ENCODE measurements at places on chromosomes 7 and 10.

DNA sequence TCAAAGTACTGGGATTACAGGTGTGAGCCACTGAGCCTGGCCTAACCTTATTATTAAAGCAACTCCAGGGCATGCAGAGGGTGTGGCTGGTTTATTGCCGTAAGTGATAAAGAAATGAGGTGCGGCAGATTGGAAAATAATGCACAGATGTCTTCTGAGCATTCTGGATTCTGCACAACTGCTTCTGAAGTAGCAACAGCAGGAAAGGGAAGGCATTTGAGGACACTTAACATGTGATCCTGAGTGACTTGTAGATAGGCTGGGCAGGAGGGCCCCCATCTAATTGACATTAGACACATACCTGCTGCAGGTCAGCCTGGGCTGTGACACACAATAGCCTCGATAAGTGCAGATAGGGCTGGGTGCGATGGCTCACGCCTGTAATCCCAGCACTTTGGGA lies 5.6 kb downstream of the RHBDD2 start:
- no peak for DNase-seq

- DNase-seq, result peak; percentile 94
Measured at GRCh38 chr7:24821045-24821753, 63.9 kb upstream of the GSDME start.

DNA sequence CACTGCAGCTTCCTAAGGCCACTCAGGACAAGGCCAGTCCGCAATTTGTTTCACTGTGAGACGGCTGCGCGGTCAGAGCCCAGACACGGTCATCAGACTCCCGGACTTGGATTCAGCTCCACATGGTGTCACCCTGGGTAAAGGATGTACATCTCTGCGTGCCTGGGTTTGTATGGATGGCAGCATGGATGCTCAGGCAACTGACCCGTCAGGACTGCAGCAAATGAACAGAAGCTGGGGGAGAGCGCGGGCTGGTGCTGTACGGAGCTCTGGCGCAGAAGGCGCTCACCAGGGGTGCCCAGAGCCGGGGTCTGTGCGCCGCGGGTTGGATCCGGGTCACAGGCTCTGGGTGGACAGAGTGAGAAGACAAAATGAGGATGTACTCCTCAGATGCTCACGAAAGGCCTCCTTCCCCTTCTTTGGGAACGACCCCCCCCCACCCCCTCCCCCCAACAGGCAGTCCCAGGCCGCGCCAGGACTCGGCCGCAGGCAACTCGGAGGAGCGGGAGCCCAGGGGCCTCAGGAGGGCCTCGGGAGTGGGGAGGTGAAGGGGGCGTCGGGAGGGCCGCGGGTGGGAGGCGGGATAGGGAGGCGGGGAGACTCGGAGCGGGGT lies 92.4 kb downstream of the CXCL12 start:
- no peak for DNase-seq

DNA sequence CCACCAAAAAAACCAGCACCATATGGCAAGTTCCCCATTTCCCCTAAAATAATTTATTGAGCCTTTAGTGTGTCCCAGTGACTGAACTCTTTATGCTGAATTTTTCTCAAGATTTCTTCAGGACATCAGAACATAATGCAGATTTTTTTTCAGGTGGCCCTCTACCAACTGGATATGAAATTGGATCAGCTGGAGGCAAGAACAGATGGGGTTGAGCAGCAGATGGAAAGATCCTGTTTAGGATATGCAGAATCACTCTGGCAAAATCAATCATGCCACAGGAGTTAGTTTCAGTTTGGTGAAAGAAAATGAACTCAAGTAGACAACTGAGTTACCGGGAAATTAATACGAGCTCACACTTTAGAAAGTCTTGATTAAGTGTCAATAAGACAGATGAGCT lies 761.5 kb upstream of the C7orf33 start:
- no peak for DNase-seq

GRCh38 chr10:62634576-62634975 lies 169.9 kb upstream of the ADO start:
- no peak for DNase-seq

GRCh38 chr7:93156884-93157283 lies 8.7 kb upstream of the SAMD9L start:
- peak; percentile 75 for DNase-seq

DNA sequence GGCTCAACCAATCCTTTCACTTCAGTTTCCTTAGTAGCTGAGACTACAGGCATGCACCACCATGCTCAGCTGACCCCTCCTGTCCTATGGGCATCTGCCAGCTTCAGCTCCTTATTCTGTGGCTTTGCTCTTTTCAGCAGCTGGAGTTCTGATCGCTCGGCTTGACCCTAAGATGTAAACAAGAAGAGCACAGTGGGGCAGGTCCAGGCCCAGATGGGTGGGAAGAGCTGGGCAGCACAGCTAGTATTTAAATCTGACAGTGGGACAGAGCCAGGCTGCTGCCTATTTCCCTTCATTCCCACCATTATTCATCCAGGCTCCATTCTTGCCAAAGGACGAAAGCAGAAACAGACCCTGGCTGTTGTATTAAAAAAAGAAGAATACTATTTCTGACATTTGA lies 494.9 kb upstream of the PODXL start:
- no peak for DNase-seq

DNA sequence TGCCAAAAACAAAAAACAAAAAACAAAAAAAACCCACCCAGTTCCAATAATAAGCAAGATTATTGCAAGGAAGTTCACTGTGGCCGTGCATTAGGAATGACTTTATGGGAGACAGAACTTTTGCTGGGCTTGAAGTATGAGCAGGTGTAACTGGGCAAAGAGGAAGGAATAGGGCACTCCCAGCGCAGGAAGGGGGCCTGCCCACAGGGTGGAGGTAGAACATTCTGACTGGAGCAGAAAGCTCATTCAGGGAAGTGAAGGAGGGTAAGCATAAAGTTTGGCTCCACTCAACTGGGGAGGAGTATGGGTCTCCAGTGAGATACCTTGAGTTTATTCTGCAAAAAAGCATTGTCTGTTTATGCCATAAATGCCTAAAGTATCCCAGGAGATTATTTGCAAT lies 42.1 kb upstream of the WIPF3 start:
- no peak for DNase-seq

DNA sequence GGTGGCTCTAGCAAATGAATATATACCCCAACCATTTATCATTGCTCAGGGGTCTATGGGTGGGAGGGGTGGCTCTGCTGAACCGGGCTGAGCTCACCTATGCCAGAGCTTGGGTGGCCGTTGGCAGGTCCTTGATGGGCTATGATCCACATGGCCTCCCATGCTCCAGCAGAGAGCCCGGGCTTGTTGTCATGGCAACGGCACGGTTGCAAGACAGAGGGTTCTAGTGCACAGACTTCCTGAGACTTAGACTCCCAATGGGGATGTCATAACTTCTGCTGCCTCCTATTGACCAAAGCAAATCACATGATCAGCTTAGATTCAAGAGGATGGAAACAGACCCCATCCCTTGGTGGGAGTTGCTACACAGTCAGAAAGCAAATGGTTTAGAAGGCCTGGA lies 36.4 kb upstream of the CARD11 start:
- no peak for DNase-seq

GRCh38 chr7:21345361-21345760 lies 82.5 kb upstream of the SP4 start:
- no peak for DNase-seq

GRCh38 chr7:85275204-85275603 lies 88.3 kb upstream of the SEMA3D start:
- no peak for DNase-seq

- no peak for DNase-seq
Measured at GRCh38 chr7:18109762-18110161, 82.1 kb upstream of the PRPS1L1 start.

DNA sequence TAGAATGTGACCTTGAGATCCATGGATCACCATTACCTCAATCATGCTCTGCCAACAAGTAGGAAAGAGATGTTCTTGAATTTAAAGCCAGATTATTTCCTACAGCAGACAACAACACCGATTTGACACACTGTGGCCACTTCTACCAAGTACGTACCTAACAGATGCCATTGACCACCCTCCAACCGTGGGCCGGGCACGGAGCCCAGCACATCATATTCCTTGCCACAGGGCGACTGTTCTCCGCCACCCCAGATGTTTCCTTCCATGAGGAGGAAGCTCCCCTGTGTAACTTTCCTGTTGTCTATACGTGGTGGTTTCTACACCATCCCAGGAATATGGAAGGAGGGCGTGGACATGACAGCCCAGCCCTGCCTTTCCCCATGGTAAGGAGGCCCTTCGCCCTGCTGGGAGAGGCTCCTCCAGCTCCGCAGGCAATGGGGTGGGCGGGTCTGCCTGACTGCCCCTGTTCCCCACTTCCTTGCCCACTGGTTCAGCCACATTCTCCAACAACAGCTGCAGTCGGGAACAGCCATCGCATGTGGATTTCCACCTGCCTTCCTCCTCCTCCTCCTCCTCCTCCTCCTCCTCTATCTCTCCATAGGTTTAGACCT lies 7.2 kb downstream of the CHST15 start:
- DNase-seq, result no peak

GRCh38 chr10:51031950-51032349 lies 42.3 kb upstream of the PRKG1 start:
- DNase-seq, result no peak

DNA sequence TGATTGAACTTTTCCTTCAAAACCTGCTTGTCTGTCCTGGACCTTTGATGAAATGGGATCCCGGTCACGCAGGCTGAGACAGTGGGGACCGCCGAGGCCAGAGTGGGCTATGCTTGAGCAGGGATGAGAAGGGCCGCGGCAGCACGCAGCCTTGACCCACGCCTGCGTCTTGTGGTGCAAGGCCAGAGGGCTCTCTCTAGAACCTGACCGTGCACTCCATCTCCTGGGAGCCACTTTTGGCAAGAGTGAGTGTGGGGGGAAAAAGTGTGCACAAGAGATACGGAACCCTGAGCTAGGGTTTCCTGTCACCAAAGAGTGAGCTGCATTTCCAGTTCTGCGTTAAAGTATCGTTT lies 42.4 kb downstream of the WIPI2 start:
- DNase-seq, result no peak

DNA sequence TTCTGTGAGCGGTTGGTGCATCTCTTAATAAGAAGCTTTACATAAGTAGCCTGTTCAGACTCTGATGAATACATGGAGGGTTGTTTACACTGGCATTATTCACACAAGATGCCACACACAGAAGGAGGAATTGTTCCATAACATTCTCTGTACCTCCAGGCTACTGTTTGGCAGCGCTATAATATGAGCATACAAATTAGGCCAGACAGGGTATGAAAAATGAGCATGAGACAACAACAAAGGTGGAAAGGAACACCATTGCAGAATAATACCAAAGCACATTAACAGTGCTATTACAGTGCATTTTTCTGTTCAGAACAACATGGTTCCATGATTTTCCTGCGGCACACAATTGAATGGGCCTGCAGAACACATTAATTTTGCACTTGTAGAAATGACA lies 417.2 kb upstream of the C7orf33 start:
- no peak for DNase-seq

- DNase-seq, result no peak
Measured at GRCh38 chr7:26525398-26526264, 234.0 kb downstream of the SNX10 start.

- no peak for DNase-seq
Measured at GRCh38 chr7:106959753-106960152, 84.8 kb upstream of the PRKAR2B start.

DNA sequence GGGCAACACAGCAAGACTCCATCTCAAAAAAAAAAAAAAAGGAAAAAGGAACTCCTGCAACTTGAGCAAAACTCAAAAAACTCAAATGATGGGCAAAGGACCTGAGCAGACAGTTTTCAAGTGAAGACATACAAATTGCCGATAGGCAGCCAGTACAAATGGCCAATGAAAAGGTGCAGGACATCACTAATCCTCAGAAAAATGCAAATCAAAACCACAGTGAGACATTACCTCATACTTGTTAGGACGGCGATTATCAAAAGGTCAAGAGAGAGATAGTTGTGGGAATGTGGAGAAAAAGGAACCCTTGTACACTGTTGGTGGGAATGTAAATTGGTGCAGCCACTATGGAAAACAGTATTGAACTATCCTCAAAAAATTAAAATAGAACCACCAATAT lies 16.8 kb downstream of the SVOPL start:
- DNase-seq, result no peak

- no peak for DNase-seq
Measured at GRCh38 chr7:157782041-157782440, 445.2 kb downstream of the DNAJB6 start.

GRCh38 chr10:32929634-32930033 lies 28.4 kb downstream of the ITGB1 start:
- DNase-seq, result no peak

GRCh38 chr7:151904270-151904669 lies 27.4 kb upstream of the PRKAG2 start:
- DNase-seq, result no peak

DNA sequence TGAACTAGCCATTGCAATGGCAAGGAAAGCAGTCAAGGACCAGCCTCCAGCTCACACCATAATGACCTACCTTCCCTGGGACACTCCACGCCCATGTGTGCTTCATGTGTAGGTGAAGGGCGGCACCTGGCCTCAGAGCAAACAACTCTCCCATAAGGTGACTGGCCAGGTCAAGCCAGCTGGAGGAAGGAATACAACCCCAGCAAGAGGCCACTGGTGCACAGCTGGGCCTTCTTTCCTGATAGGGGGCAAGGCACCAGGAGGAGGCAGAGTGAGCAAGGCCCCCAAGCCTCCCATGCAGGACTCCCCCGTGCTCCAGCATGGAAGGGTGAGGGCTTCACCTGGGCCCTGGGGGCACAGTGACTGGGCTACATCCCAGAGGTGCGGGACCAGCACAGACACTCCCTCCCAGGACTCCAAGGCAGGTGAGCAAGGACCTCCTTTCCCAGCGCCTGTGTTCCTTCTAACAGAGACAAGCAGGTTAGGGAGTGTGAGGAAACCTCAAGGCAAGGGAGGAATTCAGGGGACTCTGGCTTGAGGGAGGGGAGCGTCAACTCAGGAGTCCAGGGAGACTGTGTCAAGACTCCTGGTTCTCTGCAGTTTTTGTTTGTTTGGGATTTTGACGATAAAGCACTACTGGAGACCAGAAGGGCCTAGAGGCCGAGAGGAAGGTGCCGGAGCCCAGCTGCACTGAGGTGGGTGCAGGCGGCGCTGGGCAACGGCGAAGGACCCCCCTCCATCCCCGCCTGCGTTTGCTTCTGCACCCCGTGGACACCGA lies 1.7 kb downstream of the PTPRN2 start:
- no peak for DNase-seq

GRCh38 chr7:88867158-88867557 lies 71.6 kb upstream of the TEX47 start:
- DNase-seq, result no peak
